Activated CD4-positive, CD25-positive, alpha-beta regulatory T cell treated with anti-CD3 and anti-CD28 coated beads, Interleukin-2, amount 50 U/mL, for 16 hours (primary cell): ENCODE measurements at places on chromosomes 5 and 9.

DNA sequence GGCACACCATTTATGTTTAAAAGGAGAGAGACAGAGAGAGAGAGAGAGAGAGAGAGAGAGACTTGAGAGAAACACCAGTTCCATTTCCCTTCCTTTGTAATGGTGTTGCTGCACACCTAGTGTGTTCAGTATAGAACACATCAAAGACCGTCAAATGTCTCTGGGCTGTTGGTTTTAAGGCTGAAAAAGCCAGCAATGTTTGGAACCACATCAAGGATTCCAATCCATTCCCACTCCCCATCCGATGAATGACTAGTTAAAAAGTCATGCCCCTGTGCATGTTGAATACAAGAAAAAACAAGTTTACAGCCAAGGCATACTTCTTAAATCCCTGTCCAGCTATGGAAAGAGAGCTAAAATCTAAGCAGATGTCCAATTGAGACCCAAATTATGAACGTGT is 83.0 kb upstream of the IFNE start:
- no peak for DNase-seq

DNA sequence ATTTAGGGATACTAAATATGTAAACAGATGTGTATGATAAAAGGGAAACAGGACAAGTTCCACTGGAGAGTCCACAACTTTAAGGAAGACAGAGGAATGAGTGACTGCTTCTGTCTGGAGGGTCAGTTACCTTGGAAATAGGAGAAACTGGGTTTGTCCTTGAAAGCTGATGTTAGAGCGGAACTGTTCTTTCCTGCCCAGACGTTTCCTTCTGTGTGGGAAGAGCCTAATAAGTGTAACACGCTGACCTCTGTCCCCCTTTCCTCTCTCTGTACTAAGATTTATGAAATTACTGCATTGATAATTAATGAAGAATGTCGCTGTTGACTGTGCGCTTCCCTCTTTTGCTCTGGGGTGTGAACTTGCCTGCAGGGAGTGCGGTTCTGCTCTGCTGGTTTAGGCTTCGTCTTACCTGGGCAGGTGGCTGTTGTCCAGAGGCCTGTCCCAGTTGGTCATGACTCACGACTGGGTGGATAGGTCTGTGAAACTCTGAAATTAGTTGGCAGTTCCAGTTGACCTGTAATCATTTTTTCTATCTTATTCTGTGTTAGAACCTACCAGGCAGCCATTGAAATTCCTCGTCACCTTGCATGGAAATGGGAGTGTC is 126.8 kb downstream of the MTRR start:
- no peak for DNase-seq

DNA sequence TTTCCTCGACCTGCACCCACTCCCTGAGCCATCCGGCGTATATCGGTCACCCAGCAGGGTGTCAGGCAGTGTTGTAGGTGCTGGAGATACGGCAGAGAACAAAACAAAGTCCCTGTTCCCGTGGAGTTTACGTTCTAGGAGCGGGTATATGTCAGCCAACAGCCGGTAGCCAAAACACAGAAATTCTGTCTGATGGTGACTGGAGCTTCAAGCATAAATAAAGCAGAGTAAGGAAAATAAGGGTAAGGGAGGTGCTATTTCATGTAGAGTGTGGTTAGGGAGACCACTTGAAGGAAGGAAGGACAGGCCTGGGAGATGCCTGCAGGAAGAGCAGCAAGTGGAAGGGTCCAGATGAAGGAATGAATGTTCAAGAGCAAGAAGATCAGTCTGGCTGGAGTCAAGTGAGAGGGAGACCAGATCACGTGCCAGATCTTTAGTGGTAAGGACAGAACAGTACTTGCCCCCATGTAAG is 783 bp upstream of the ZFR start:
- DNase-seq = no peak

DNA sequence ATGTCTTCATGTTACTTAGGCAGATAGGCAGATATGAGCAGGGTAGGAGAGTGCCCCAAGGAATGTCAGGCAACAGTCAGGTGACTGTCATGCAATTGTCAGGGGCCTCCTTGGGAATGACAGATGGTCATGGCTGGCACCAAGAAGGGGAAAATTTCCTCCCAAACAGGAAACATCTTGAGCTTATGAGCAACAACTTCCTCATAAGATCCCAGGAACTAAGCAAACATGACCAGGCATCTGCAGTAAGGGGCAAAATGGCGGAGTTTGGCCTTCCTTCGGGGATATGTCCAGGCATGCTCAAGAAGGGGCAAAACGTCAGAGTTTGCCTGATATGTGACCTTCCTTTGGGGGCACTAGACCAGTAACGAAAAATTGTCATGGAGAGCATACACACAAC is 591.8 kb downstream of the PDE4D start:
- no peak for DNase-seq

DNA sequence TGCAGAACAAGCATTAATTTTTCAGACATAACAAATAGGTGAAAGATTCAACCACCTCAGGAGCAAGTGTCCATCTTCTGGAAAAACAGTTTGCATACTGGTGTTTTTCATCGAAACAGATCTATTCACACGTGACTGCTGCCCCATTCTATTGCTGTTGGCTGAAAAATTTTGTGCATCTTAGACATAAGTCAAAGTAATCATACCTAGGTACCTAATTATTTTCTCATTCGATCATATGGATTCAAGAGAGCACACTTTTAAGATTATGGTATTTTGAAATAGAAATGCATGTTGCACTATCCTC is 72.9 kb upstream of the CDH6 start:
- DNase-seq = no peak

- no peak for DNase-seq
Observed at GRCh38 chr5:7186818-7187217, 209.1 kb upstream of the ADCY2 start.

- DNase-seq = no peak
Observed at GRCh38 chr5:75710637-75711036, 6.6 kb downstream of the POC5 start.

DNA sequence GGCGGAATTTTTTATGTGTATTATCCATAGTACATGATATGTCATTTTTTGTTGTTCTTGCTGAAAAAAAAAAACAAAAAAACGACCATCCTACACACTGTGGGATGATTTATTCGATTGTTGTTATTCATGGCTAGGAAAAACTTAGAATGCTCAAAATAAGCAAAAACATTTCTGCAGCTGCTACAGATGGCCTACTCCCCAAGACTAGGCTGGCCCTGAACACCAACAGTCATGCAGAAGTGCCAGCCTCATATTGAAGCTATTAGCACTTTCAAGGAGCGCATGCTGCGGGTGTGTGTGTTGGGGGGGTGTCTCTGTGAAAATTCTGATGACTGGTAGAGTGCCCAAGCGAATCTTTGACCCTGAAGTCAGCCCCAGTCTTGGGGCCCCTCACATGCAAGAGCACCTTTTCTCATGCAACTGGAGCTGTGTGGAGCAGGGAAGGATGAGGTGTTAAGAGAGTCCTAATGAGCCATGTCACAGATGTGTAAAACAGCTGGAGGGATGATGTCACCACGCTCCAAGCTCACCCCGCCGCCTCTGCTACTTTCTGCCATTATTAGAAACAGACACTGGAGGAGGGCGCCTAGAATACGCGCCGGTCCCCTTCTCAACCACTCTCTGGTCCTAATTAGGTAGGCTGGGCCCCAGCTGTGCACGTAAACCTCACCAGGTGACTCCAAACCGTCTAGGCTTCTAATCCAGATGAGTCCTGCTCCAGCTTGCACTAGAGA is 61.0 kb upstream of the SMIM23 start:
- no peak for DNase-seq

DNA sequence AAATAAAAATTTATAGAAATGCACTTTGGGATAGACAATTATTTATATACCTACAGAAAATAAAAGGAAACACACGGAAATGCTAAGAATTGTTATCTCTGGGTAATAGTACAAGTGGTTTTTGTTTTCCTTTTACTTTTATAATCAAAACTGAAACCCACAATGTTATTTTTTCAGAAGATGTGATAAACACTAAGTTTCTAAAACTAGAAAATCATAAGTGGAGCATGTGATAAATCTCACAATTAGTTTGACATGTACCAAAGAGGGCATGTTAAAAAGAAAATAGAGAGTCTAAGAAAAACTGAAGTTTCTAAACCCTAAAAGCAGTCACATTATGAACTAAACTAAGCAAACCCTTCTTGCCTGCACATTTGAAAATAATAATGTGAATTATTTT is 61.1 kb downstream of the OXCT1 start:
- DNase-seq = no peak

- no peak for DNase-seq
Observed at GRCh38 chr5:98085593-98085992, 687.9 kb upstream of the RGMB start.

- DNase-seq = no peak
Observed at GRCh38 chr9:8762479-8763085, 963.0 kb upstream of the DMAC1 start.

DNA sequence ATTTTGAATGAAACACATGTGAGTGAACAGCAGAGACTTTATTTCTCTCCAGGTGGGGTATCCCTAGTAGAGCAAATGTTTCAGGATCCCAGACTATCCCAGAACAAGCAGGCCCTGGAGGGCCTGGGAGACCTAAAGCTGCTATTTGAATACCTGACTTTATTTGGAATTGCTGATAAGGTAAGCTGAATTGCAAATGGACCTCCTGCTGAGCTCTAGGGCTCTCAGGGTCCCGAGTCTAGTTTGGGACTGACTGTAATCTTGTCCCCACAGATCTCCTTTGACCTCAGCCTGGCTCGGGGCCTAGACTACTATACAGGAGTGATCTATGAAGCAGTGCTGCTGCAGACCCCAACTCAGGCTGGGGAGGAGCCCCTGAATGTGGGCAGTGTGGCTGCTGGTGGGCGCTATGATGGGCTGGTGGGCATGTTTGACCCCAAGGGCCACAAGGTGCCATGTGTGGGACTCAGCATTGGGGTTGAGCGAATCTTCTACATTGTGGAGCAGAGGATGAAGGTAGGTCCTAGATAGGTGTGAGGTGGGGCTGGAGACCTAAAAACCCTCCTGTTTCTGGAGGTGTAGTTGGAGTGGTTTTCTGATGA is 3.3 kb upstream of the ZMAT2 start:
- no peak for DNase-seq

- no peak for DNase-seq
Observed at GRCh38 chr5:2801577-2802525, 50.4 kb upstream of the IRX2 start.
